T-helper 1 cell (primary cell): ENCODE measurements at places on chromosomes 13 and 19.

DNA sequence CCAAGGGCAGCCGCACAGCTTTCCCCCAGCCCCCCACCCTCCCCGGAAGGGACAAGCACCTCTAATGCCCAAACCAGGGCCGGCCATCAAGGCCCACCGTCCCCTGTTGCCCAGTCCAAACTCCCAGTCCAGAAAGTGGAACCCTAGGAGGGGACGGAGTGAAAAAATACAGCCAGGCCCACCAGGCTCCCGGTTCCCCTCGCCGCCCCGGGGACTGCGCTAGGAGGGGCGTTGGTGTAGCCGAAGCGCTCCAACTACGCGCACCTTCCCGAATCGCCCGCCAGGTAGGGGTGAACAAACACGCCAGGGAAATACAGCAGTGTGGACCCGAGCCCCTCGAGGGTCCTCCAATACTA is 1.3 kb downstream of the KLF16 start:
- DNase-seq: no peak

DNA sequence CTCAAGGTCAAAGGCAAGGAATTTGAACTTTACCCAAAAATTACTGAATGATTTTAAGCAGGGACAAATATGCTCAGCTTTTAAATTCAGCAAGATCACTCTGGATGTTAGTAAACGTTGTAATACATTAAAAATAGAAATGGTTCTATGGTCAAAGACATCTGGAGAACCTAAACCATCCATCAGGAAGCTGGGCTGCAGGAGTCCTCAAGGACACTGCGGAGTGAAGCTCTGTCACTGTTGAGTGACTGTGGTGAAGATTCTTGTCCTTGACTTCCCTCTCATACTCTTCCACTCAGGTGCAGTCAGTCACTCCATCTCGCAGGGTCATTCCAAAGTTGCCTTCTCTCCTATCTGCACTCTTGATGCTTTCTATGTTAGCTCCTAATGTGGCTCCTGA is 450.7 kb downstream of the FOXO1 start:
- no peak for DNase-seq

DNA sequence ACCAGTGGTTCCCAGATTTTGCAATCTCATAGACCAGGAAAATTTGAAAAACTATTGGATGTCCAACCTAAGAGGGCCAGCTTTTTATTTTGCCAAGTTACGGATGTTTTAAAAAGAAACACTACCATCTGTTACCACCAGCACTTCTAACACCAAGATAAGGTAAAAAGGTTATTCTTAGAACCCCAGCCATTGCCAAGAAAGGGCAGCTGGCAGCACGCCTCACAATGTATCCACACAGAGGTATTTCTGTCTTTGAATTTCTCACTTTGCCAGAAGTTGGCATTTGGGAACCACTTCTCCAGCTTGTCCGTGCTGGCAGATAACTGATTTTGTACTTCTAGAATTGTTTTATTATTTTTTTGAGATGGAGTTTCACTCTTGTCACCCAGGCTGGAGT is 28.7 kb downstream of the CAPN12 start:
- no peak for DNase-seq

DNA sequence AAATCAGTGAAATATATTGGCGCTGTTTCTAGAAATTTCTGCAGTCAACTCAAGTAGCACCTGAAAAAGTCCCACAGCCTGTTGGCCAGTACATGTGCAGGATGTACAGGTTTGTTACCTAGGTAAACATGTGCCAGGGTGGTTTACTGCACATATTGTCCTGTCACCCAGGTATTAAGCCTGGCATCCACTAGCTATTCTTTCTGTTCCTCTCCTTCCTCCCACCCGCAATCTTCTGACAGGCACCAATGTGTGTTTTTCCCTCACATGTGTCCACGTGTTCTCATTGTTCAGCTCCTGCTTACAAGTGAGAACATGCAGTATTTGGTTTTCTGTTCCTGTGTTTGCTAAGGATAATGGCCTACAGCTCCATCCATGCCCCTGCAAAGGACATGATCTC is 13.1 kb upstream of the SCEL start:
- no peak for DNase-seq

- no peak for DNase-seq
Measured at GRCh38 chr13:56424246-56424645, 716.5 kb upstream of the PRR20A start.

DNA sequence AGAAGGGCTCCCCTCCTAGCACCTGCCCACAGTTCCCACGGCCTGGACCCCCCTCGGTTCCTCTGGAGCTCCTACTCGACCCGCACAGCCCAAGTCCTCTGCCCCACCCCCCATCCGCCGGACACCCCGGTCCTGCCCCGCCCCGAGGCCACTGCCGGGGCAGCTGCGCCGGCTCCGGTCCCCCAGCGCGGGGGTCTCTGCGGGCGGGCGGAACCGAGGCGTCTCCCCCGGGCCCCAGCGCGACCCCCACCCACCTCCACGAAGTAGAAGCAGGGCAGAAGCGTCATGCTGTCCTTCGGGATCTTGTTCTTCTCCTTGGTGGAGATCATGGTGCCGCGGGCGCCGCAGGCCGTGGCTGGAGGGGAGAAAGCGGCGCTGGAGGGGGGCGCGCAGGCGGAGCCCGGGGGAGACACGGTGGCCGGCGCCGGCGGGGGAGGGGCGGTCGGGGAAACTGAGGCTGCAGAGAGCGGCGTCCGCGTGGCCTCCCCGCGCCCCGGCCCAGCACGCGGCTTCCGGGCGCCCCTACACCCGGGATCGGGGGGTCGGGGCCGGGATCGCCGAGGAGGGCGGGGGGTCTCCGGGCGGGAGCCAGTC is 427 bp downstream of the PLPPR3 start:
- DNase-seq: no peak

- DNase-seq: no peak
Measured at GRCh38 chr19:36041831-36042230, 9.2 kb upstream of the CLIP3 start.

GRCh38 chr19:6061376-6062130 is 48.7 kb downstream of the RFX2 start:
- DNase-seq: no peak
